Putamen (tissue), 1 donor: ENCODE measurements at places on chromosomes 3 and 15.

GRCh38 chr3:24683633-24684384 is 189.2 kb upstream of the THRB start:
- peak; percentile 45 for DNase-seq

DNA sequence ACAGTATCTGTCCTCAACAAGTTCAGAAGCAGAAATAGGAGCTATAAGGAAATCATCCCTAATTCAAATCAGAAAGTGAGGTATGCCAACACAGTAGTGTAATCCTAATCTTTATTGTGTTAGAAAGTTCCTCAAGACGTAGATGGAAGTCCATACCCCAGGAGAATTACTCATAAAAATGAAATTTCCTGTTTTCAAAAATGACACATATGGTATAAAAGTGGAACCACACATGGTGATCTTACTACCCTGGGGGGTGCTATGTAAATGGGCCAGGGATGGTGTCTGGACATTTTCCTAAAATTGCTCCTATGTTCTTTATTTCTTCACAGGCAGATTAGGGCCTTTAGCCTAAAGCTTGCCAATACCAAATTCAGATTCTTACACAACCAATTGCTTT is 204.1 kb downstream of the ARRDC4 start:
- no peak for DNase-seq

DNA sequence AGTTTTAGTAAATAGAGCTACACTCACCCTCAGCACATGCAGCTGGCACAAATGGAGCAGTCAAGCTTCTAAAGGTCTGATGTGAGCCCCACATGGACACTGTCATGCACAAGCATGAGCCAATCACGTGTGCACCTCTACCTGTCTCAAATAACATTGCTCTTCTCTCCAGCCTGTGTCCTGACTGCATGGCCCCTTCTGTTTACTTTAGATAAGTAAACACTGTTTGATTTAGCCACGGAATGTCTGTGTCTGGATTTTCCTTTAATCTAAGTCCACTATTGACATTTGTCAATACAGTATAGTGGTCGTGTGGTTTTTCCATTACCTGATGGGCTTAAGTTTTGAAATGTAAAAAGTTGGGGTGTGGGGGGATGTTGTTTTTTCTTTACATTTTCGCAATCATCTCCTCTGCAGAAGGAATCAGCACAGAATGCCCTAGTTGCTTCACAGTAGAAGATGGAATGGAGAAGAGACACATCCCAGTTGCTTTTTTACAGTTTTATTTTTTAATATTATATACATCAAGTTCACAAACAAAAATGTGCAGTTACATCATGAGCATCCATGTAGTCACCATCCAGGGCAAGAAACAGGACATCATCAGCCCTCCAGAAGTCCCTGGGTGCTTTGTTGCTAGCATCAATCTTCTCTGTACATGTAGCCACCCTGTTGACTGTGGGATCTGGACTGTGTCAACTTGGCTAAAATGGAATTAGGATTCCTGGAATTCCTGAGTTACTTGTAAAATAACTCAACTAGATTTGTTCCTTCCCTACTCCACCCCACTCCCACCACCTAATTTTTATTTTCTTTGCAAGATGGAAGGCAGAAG is 146.1 kb downstream of the UACA start:
- no peak for DNase-seq

- no peak for DNase-seq
Observed at GRCh38 chr3:55963601-55964000, 476.5 kb upstream of the WNT5A start.

GRCh38 chr15:76337696-76338485 is 1.3 kb downstream of the ISL2 start:
- DNase-seq = no peak
